ENCODE measurements at places on chromosomes 7 and 10.

DNA sequence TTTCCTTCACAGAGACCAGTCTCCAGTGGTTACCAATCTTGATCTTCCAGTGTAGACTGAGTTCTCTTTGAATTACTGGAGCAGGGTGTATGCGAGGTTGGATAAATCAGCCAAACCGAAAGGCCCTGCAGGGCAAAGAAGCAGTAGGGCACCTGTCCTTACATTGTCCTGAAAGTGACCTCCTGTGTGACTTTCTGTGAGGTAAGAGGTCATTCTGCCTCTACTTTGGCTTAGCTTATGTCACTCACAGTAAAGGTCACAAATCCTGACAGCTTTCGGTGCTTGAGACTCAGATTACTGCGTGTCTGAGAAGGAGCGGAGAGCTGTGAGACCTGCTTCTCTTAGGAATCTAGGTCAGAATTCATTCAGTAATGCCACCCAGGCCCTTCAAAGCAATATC lies 252.7 kb upstream of the ETV1 start:
- DNase-seq, result no peak

DNA sequence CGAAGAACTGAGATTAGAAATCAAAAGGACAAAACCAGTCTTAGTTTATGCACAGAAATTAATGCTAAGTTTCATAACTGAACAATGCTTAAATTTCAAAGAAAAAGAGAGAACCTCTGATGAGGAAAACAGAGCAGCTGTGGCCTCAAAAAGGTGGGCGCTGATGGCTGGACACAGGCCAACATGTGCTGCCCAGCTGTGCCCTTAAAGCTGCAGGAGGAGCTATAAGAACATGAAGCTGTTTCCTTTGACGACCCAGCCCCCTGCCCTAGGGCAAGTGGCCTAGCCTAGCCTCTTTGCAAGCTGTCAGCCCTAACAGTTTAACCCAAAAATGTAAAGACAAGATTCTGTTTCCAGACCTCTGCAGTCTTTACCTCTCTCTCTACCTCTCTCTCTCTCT lies 107.7 kb downstream of the GRID1 start:
- no peak for DNase-seq

GRCh38 chr7:123711832-123712293 lies 36.9 kb downstream of the WASL start:
- DNase-seq, result no peak

DNA sequence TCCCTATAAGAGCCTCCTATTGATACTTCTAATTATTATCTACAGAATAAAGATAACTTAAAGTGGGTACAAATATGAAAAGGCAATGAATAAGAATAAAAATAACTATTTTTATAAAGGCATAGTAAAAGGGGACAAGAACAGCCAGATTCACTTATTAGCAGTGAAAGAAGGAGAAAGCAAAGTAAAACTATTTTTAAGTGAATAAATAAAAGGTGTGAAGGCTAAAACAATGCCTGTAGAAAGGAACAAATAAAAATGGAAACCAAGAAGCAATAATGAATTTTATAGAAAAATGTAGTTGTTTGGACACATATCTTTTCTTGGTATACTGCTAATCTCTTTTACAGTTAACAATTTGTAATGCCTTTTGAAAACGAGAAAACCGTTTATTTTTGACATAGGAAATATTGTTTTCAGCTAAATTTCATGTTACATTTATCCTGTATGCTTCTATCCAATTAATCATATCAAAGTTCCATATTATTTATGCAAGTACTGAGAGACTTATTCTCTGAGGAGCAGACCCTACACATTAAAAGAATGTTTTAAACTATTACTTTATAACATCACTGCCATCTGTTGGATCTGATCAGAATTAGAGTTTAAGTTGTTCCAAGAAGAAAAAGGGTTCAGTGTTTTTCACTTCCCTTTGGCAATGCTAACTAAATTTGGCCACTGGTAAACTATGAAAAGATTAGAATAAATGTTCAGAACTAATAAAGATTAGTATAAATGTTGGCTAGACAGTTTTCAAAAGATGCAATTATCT lies 59.1 kb downstream of the ARMC3 start:
- DNase-seq, result no peak

DNA sequence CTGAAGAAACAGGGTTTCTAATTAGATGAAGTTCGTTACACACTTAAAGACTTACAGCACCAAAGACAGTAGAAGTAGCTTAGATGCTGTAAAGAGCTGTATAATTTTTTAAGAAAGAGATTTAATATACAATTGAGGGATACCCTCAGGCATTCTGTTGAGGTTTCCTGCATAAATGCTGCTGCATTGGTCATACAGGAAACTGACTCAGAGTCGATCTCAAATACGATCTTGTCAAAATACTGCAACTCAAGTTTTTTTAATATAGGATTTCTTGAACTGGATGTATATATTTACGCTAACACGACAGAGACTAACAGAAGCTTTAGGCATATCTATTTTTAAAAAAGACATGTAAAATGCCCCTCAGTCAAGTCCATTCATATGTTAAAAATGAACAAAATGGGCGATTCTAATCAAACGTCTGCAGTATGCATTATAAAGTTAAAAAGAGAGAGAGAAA lies 2.4 kb upstream of the ARID5B start:
- DNase-seq, result peak; percentile 80

GRCh38 chr10:69439813-69440506 lies 11.3 kb upstream of the TSPAN15 start:
- DNase-seq, result no peak

GRCh38 chr10:48364659-48365405 lies 58.4 kb downstream of the MAPK8 start:
- no peak for DNase-seq

GRCh38 chr7:28685644-28686417 lies 272.3 kb downstream of the TRIL start:
- no peak for DNase-seq

DNA sequence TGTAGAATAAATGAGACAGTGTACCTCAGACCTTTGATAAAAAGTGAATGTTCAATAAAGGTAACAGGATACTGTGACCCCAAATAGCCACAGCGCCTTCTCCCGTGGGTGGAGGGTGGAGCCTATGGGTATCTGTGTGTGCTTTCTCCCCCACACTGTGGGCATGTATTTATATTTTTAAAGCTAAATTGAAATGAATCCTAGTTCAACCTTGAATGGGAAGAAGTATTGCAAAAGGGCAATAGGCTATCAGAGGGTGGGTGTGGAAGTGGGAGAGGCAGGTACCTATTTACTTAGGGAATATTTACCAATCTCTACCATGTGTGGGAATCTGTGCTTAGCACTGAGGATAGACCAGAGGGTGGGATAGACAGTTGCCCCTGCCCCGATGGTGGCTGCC lies 68.9 kb downstream of the PFKFB3 start:
- no peak for DNase-seq

GRCh38 chr10:113716109-113716910 lies 35.2 kb upstream of the PLEKHS1 start:
- DNase-seq, result no peak

GRCh38 chr10:35492386-35493195 lies 112.5 kb upstream of the GJD4 start:
- DNase-seq, result no peak

Data from T-helper 2 cell (primary cell).